ENCODE measurements at places on chromosomes 11 and 22.
A peak's percentile ranks its signal among the peaks of the same experiment; 100 is the strongest.

- DNase-seq: no peak
Observed at GRCh38 chr11:57513911-57514537, 1.5 kb downstream of the SLC43A1 start.

GRCh38 chr11:20459865-20460264 lies 72.3 kb downstream of the PRMT3 start:
- no peak for DNase-seq

DNA sequence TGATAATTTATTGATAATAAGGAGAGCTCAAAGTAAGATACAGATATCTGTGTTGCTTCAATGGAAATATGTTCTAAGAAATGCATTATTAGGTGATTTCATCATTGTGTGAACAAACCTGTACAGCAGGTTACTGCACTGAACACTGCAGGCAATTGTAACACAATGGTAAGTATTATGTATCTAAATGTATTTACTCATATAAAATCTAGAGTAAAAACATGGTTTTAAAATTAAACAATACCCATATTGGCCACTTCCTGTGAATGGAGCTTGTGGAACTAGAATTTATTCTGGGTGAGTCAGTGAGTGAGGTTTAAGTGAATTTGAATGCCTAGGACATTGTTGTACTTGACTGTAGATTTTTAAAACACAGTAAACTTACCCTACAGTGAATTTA lies 722.9 kb upstream of the RAG2 start:
- no peak for DNase-seq

- DNase-seq: no peak
Observed at GRCh38 chr11:119974467-119974866, 163.4 kb downstream of the TRIM29 start.

DNA sequence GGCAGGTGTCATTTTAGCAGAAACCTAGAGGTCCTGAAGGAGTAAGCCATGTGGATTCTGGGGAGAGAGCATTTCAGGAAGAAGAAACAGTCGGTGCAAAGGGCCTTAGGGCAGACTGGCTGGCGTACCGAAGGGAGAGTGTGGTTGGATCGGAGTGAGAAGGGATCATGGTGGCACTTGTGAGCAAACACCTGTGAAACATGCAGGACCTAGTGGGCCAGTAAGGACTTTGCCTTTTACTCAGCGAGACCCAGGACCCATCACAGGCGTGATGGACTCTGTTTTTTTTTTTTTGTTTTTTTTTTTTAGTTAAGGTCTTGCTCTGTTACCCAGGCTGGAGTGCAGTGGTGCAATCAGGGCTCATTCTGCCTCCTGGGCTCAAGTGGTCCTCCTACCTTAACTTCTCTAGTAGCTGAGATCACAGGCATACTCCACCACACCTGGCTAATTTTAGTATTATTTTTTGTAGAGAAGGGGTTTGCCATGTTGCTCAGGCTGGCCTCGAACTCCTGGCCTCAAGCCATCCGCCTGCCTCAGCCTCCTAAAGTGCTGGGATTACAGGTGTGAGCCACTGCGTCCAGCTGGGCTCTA lies 3.5 kb upstream of the TSGA10IP start:
- no peak for DNase-seq

GRCh38 chr22:46604306-46604690 lies 15.9 kb upstream of the GRAMD4 start:
- no peak for DNase-seq

- DNase-seq: no peak
Observed at GRCh38 chr11:118652681-118653181, 26.7 kb downstream of the TREH start.

- no peak for DNase-seq
Observed at GRCh38 chr22:25745341-25746011, 3.5 kb downstream of the MYO18B start.

DNA sequence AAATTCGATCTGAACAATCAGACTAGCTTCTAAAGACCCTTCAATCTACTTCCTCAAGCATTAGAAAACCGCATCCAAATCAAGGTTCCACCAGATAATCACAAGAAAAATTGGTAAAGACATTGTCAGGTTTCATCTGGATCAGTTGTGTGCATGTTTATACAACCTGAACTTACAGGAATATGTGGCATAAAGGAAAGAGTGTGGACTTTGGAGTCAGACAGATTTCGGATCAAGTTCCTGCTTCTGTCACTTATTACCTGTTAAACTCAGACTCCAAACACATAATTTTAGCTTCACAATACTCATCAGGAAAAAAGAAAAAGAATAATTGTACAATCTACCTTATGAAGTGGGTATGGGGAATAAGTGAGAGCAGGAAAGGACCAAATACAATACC lies 80.5 kb downstream of the MPPED2 start:
- no peak for DNase-seq

- DNase-seq: no peak
Observed at GRCh38 chr11:102476069-102476468, 23.5 kb upstream of the TMEM123 start.

GRCh38 chr22:49726022-49726681 lies 101.5 kb downstream of the BRD1 start:
- DNase-seq: no peak

DNA sequence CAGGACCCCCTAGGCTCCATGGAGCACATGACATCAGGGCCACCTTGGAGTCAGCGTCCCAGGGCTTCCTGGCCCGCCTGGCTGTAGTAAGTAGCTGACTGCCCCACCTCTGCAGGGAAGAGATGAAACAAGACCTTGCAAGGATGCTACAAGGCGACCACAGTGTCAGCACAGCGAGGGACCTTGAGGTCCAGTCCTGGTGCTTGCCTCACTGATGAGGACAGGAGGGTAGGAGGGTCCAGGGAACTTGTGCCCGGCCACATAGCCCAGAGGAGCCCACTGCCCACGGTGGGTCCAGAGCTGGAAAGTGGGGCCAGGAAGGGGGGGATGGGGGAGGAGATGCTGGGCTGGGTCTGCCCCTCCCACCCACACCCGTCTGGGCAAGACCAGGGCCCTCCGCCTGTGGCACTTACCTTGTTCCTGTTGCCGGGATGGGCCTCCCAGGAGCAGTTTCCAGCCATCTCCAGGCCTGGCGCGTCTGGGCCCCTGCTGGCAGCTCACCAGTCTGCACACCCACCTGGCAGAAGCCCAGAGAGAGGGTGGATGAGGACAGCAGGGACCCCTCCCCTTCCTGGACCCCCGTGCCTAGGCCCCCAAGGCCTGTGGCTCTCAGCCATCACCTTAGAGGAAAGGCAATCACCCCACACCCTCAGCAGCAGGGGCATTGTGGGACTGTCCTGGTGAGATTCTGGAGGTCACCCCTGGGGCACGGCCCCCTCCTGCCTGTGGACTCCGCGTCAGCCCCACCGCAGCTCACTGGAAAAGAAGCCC lies 3.4 kb downstream of the MRGPRF start:
- DNase-seq: no peak

DNA sequence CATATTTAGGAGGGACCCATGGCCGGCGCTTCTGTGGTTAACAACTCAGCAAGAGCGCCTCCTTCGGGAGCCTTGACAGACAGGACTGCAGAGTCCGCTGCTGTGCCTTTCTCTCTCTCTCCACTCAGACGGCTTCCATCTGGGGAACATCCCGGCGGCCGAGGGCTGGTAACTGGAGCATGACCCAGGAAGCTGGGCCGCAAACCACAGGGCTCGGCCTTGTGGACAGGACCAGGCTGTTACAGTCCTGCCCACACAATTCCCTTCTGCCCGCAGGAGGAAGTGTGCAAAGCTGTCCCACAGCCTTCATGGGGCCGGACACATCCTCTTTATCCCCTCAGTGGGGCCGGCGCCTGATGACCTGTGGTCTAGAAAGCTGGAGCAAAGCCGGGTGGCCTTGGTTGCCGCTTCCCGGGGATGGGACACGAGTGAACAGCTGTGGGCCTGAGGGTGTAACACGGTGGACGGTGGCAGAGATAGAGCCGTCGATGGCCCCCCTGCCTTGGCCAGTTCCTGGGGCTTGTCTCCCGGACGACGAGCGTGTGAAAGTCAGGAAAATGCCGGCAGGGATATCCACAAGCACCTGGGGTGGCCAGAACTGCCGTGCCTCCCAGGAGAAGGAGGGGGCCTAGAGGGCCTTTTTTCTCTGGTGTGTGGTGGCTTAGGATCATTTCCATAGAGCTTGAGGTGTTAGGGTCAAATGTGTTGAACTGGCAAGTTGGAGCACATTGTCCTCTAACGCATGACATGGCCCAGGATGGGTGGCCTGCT lies 50.1 kb downstream of the FBLN1 start:
- DNase-seq: no peak

- DNase-seq: no peak
Observed at GRCh38 chr11:65852508-65853245, 5.3 kb downstream of the CFL1 start.

- DNase-seq: no peak
Observed at GRCh38 chr11:72036687-72037086, 38.0 kb downstream of the IL18BP start.

GRCh38 chr11:82004537-82005213 lies 729.0 kb downstream of the FAM181B start:
- no peak for DNase-seq

GRCh38 chr22:24165673-24166072 lies 15.6 kb upstream of the SUSD2 start:
- no peak for DNase-seq

- DNase-seq: no peak
Observed at GRCh38 chr22:47121791-47122190, 359.3 kb downstream of the TBC1D22A start.

DNA sequence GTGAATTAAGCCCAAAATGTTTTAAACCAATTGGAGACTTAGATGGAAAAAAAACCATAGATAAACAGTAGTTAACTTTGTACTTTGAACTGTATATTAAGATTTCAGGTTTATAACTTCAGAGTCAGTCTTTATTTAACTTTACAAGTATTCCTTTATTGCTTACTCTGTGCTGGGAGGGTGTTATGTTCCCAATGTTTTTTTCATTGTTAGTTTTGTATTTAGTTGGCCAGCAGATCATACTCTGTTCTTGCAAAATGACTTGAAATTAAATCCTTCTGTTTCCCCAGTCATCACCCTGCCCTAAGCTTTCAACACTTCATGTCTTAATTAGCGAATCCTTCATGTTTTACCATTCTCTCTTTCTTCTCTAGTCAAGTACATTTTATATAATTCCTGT lies 25.3 kb downstream of the SIK2 start:
- no peak for DNase-seq

GRCh38 chr22:46409631-46410210 lies 74.2 kb downstream of the TRMU start:
- no peak for DNase-seq

GRCh38 chr22:20229916-20230775 lies 38.0 kb downstream of the RTN4R start:
- no peak for DNase-seq

DNA sequence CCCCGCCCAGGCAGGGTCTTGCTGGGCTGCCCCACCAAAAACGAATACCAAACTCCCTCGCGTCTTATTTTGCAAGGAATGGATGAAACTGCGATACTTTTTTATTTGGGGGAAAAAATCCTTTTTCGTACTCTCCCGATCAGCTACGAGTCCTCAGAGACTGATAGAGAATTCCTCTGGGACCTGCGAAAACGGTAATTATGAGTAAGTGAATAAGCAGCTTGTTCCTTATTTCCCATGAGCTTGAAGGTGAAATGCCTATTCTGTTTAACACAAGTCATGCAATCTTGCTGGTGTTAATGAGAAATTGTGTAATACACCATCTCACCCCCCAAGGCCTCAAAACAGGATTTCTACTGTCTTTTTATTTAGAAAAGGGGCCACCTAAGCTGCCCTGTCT lies 5.5 kb downstream of the GRK3 start:
- no peak for DNase-seq

GRCh38 chr11:124467381-124467927 lies 22.0 kb upstream of the OR8B8 start:
- no peak for DNase-seq

DNA sequence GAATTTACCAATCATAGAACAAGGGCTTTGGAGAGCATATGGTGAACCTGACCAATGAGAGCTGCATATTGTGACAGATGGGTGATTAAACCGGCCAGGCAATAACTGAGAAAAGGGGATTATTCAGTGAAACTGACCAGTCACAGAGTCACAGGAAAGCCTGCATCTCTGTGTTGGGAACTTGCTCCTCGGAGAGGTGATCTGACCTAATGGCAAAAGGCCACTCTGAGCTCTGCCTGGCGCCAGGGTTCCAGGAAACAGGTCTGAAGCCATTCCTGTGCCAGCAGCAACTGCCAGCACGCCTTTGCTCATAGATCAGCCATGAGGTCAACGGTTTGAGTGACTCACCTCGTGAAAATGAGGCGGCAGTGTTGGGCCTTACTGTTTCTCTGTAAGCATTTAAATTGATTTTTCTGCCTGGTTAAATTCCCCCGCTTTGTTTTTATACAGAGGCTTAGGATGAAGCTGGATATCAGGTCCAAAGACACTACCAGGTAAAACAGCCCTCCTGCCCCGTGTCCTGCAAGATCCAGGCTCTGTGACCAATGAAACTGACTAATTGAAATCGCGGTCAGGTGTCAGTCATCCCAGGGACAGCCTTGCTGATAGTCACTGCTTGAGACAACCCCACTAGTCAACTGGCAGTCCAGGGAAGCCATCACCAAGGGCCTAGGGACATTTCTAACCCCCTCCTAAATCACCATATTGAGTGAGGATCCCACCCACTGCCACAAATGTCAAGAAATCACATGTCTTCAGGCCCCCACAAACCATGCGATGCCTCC lies 35.8 kb upstream of the MYOD1 start:
- no peak for DNase-seq

DNA sequence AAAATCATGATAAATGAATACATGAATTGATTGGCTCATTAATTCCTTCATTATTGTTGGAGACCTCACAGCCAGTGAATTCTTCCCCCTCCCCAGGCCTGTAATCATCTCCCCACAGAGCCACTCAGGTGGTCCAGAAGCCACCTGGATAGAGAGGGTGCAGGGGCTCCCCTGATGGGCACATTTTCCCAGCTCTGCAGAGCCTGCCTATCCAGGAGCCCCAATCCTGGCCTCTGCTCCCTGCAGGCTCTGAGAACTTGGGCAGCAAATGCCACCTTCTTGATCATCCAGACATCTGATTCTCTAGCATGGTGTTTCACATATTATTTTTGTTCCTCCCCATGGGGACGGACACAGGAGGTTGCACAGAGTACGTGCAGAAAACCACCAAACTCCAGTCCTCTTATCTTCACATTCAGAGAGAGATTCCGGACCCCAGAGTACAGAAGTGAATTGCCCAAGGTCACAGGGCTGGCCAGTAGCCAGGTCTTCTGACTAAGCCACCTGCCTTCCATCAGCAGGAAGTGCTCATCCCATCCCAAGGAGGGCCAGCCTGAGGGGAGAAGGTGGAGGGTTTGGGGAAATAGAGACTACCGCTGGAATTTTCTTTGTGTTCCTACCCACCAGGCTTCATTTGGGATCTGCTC lies 348.0 kb downstream of the BUD13 start:
- no peak for DNase-seq

- peak; percentile 1 for DNase-seq
Observed at GRCh38 chr11:2301631-2302305, at the start of the genes C11orf21 and TSPAN32. Gene C11orf21, minus strand, starts transcription at chr11:2301918. Its CDS starts 110 bp downstream, at chr11:2301808. Gene TSPAN32, plus strand, starts transcription at chr11:2302013. Its CDS starts 137 bp downstream, at chr11:2302150.

DNA sequence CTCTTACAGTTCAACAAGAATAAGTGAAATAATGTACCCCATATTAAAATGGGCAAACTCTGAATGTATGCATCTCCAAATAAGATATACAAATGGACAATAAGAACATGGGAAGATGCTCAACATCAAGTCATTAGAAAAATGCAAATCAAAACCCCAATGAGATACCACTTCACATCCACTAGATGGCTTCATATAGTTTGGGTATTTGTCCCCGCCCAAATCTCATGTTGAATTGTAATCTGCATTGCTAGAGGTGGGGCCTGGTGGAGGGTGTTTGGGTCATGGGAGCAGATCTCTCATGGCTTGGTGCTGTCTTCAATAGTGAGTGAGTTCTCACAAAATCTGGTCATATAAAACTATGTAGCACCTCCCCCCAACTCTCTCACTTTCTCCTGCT lies 5.7 kb downstream of the MPZL2 start:
- DNase-seq: no peak

GRCh38 chr11:3073029-3073435 lies 15.8 kb upstream of the CARS1 start:
- no peak for DNase-seq

All from NCI-H1694 treated with DMSO at 0.1 percent for 48 hours (cell line).